SK-MEL-5 (cell line): ENCODE measurements at places on chromosomes 2 and 18. TPM values are rescaled to one million over a fixed set of nuclear protein-coding genes. Genes with fewer than 3 reads are reported as not detected.

G6PC2 gene
- not detected in 2 replicates for total RNA-seq

DES gene
- total RNA-seq: 0.13 TPM in 1 of 2 replicates, not detected in the other

NT5DC4 gene
- 0.13 TPM in 1 of 2 replicates, not detected in the other for total RNA-seq

LYPD1 gene
- 28.8 and 31.4 TPM in 2 replicates for total RNA-seq

UCN gene
- total RNA-seq: 2.3 and 6.0 TPM in 2 replicates

CTDSP1 gene
- 26.9 and 29.6 TPM in 2 replicates for total RNA-seq

MGAT5 gene
- 23.4 and 24.7 TPM in 2 replicates for total RNA-seq

RNF152 gene
- total RNA-seq: 6.6 and 9.6 TPM in 2 replicates

ACMSD gene
- not detected in 2 replicates for total RNA-seq

NGEF gene
- total RNA-seq: not detected in 2 replicates

AMER3 gene
- total RNA-seq: not detected in 2 replicates

IL36RN gene
- not detected in 2 replicates for total RNA-seq

PCGF1 gene
- 72.8 and 72.9 TPM in 2 replicates for total RNA-seq

ELOA2 gene
- total RNA-seq: not detected in 2 replicates

ZNF397 gene
- 16.8 and 18.3 TPM in 2 replicates for total RNA-seq

TRIM43 gene
- total RNA-seq: not detected in 2 replicates

IGFBP5 gene
- total RNA-seq: 0.03 and 0.48 TPM in 2 replicates

BIRC6 gene
- total RNA-seq: 86.9 and 88.3 TPM in 2 replicates

FIGN gene
- total RNA-seq: 2.0 and 2.3 TPM in 2 replicates

SLC40A1 gene
- total RNA-seq: 0.92 and 2.0 TPM in 2 replicates

PSMA8 gene
- total RNA-seq: not detected in 2 replicates

KCTD1 gene
- total RNA-seq: 11.6 and 11.9 TPM in 2 replicates

ZSWIM2 gene
- total RNA-seq: not detected in 2 replicates

IL1R2 gene
- total RNA-seq: 0.26 TPM in 1 of 2 replicates, not detected in the other

TEKT4 gene
- not detected in 2 replicates for total RNA-seq

ABCG5 gene
- 0.08 and 0.11 TPM in 2 replicates for total RNA-seq

LINC00305 gene
- total RNA-seq: not detected in 2 replicates

INO80C gene
- total RNA-seq: 1.8 and 2.2 TPM in 2 replicates

KCNG2 gene
- not detected in 2 replicates for total RNA-seq

EDAR gene
- not detected in 2 replicates for total RNA-seq

ERICH2 gene
- total RNA-seq: 0.45 and 1.4 TPM in 2 replicates

KLF11 gene
- total RNA-seq: 10.9 and 11.0 TPM in 2 replicates

TEX44 gene
- total RNA-seq: not detected in 2 replicates

TSPYL6 gene
- not detected in 2 replicates for total RNA-seq

PFN4 gene
- total RNA-seq: 1.6 and 2.3 TPM in 2 replicates

CRYBA2 gene
- not detected in 2 replicates for total RNA-seq

PASK gene
- total RNA-seq: 2.8 and 3.4 TPM in 2 replicates

MDH1B gene
- total RNA-seq: 1.8 and 2.2 TPM in 2 replicates

NR4A2 gene
- total RNA-seq: 4.3 and 5.2 TPM in 2 replicates

RFX8 gene
- total RNA-seq: not detected in 2 replicates
